ENCODE measurements at places on chromosomes 7 and 10. TPM values are rescaled to one million over a fixed set of nuclear protein-coding genes. Genes with fewer than 3 reads are reported as not detected.

TAS2R4 gene
- 3.1 TPM for total RNA-seq

OR2A5 gene
- total RNA-seq: not detected

CH25H gene
- 0.89 TPM for total RNA-seq

MRPS33 gene
- total RNA-seq: 11.3 TPM

PSMC2 gene
- 90.0 TPM for total RNA-seq

COL26A1 gene
- total RNA-seq: 1.1 TPM

PYROXD2 gene
- 4.3 TPM for total RNA-seq

PSD gene
- 1.7 TPM for total RNA-seq

NKX1-2 gene
- total RNA-seq: 1.2 TPM

ERVW-1 gene
- 0.15 TPM for total RNA-seq

SHH gene
- total RNA-seq: 0.21 TPM

STEAP4 gene
- total RNA-seq: 33.0 TPM

SOSTDC1 gene
- 19.2 TPM for total RNA-seq

FAM25G gene
- 26.2 TPM for total RNA-seq

SPDYE11 gene
- total RNA-seq: not detected

BTBD16 gene
- 5.6 TPM for total RNA-seq

SPDYE6 gene
- not detected for total RNA-seq

CFAP46 gene
- total RNA-seq: 0.11 TPM

TRPV5 gene
- not detected for total RNA-seq

GDF2 gene
- total RNA-seq: not detected

EPDR1 gene
- 4.9 TPM for total RNA-seq

CPEB3 gene
- 9.6 TPM for total RNA-seq

ACBD7 gene
- not detected for total RNA-seq

CDHR3 gene
- total RNA-seq: 2.4 TPM

FAM241B gene
- total RNA-seq: 4.3 TPM

ANXA8 gene
- 194 TPM for total RNA-seq

OR2F2 gene
- not detected for total RNA-seq

NYAP1 gene
- 0.51 TPM for total RNA-seq

KCND2 gene
- not detected for total RNA-seq

ANKRD61 gene
- not detected for total RNA-seq

Data from suprapubic skin (tissue), 4 donors.